Stimulated activated CD4-positive, alpha-beta T cell treated with anti-CD3 and anti-CD28 coated beads, Interleukin-1b, Interleukin-23, amount 100 ng/mL, for 1 hour (primary cell): ENCODE measurements at places on chromosomes 4 and X.

DNA sequence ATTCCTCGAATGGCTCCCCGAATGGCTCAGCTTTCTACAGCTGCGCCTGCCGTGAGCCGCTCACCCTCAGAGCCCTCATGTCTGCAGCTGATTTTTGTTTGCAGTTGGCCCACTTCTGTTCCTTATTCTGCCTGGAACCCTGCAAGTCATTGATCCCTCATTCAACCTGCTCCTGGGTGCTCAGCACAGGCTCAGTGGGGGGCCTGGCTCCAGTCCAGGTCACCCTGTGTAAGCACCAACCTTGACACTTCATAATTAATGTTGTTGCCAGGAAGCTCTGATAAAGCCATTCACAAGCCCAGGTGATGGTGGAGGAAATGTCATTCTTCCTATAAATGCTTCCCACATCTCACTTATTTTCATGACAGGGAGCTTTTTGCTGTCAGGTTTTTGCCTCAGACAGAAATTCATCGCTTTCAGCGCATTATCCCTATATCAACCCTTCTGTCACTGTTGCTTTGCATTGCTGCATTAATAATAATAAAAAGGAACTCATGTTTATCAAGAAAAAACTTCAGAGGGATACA, 85.7 kb downstream of the F11 start:
- DNase-seq, result no peak

DNA sequence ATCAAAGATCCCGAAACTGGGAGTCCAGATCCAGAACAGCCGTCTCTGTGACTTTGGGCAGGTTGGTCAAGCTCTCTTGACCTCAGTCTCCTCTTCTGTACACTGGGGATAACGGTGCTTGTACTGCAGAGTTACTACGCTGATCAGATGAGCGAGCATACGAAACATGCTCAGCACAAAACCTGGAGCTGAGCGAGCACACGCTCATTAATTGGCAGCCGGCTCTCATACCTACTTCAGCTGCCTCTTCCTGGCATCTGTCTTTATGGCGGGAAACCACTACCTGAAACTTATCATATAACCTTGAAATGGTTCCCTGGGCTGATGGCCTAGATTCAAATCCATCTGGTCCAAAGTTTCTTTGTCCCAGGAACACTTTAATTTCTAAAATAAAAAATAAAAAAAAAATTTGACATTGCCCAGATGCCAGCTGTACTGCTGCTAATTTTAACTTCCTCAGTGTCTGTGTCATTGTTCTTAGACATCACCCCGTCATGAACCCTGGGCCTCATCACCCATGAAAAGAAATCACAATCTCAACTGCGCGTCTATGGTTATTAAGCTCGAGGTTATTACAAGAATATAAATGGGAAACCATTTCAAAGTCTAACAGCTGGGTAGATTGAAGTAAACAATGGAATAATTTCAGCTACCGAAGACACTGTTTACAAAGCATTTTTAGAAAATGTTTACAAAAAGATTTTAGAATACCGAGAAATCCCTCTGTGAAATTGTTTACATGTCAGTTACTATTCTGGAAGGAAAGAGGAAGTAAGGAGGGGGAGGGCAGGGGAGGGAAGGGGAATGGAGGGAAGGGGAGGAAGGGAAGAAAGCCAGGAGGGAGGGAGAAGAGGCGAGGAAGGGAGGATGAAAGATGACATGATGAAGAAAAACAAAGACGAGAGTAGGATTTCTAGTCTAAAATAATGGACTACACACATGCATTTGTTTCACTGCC, 49.0 kb downstream of the CRMP1 start:
- DNase-seq, result no peak

- no peak for DNase-seq
Measured at GRCh38 chr4:128468123-128468989, 180.7 kb upstream of the PGRMC2 start.

GRCh38 chr4:102533348-102533747, 32.2 kb downstream of the NFKB1 start:
- DNase-seq, result no peak

DNA sequence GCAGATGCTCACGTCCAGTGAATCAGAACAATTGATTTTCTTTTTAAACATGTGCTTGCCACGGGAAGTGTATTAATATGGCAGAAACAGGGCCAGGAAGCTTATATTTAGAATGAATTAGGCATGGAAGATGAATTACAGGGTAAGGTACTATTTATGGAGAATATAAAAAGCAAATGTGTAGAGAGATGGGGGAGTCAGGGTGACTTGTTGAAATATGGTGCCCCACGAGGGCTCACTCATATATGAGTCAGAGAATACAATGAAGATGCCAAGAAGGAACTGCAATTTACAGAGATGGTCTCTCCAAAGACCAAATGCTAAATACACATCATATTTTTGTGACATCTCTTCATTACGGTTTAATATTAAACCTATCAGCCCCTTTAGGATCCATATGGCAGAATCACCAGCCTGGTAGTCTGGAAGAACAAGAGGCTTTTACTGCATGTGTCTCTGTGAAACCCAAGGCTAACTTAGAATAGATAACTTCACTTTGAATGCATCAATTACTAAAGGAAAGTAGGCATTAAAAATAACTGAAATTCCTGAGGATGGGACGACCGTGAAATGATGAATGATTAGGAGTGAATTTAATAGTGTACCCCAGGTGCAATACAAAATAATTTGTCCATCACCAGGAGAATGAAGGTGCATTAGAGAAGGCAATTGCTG, 385.3 kb downstream of the ARHGAP24 start:
- DNase-seq, result no peak

DNA sequence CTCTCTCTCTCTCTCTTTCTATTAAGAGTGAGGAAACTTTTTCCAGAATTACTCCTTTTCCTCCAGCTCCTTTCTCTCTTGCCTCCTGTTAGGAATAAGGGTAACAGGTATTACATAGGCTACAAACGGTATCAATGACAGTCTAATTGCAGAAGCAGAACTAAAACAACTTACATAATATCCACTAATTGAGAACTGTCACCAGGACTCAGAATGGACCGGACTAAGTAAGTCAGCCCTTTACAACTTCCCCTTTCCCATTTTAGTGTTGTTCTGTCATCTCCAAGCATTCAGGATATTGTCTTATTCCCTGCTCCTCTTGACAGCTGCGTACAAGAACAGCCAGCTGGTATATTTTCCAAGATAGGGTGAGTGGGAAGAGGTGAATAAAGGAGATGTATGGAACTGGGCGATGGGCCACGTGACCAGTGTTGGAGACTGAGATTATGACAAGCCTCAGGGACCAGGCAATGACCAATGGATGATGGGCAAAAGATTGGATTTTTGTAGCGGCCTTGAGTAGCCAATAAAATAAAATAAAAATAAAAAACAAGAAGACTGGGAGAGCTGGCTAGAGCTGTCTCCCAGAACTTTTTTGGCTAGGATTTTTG, 2.3 kb upstream of the FNIP2 start:
- no peak for DNase-seq

DNA sequence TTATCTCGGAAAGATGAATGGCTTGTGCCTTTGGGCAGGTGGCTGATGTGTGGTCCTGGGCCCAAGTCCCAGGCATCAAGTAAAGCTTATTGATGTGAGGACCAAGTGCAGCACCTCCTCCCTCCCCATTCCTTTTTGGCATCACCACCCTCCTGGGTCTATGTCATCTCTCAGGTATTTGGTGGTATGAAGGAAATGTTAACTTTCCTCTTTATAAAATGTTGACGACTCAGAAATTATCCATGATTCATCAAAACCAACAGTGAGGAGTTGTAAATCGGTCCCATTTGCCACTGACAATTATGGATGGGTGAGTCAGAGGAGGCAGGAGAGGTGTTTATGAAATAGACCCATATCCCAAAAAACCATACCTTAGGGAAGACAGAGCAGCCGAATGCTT, 229.4 kb upstream of the GATB start:
- DNase-seq, result no peak

DNA sequence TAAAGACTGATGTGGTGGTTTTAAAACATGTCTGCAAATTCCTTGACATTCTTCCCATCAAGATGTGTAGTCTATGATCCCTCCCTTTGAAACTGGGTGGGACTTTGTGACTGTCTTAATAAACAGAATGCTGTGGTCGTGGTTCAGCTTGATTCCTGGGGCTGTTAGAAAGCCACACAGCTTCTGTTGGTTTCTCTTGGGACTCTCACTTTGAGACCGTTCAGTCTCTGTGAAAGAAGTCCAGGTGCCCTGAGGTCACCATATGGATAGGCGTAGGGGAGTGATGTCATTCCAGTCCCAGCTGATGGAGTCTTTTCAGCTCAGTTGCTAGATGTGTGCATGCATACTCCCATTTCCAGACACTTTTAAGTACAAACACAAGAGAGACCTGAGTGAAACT, 216.6 kb downstream of the KDR start:
- no peak for DNase-seq

- no peak for DNase-seq
Measured at GRCh38 chr4:86032476-86033022, 327.3 kb downstream of the MAPK10 start.

DNA sequence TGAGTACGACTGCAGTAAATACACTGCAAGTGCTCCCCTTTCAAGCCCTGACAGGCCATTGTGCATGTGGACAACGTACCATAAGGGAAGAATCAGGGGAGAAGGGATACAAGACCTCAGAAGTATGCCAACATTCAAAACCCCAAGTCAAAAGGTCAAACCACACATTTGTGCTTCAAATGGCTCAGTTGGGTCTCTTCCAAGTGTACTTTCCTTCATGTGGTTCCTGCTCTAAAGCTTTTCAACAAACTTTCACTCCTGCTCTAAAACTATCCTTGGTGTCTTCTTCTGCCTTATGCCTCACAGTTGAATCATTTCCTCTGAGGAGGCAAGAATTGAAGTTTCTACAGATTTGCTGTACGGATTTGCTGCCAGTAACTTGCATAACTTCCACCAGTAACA, 305.7 kb upstream of the SLIT2 start:
- DNase-seq, result no peak

DNA sequence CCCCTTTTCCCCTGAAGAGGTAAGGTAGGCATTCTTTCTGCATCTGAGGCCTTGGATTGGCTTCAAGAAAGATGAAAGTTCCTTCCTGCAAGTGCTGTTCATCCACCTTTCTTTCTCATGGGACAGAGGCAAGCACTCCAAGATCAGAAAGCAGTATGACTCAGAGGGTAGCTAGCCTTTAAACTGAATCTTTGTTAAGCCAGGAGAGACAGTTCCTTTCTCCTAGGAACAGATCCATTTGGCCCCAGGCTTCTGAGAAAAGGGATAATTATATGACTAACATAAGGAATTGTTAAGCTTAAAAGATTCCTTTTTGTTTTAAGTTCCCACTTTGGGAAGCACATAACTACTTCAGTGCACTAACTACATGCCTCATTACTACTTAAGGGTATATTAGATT, 192.0 kb downstream of the PPP3CA start:
- DNase-seq, result no peak
